ENCODE measurements at places on chromosomes 11 and 22.

- DNase-seq = no peak
These were observed 414.4 kb upstream of the CADM1 start for GRCh38 chr11:115918576-115918975.

DNA sequence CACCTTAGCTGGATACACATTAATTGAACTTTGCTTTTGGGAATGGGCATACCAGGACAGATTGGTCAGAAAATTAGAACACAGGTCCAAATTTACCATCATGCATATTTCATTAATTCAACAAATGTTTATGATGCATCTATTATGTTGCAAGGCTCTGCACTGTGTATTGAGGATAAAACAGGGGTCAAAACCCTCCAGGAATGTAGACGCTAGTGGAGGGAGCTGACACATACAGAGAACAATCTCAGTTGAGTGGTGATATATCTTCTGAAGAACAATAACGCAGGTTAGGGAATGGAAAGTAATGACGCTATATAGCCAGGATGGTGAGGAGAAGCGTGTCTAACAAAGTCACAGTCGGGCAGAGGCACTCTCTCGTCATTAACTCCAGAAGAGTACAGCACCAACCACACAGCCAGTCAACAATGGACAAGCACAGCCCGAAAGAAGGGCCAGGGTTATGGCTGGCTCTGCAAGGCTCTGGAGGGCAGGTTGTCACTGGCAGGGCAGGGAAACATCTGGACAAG lies 3.8 kb downstream of the FLI1 start:
- DNase-seq = no peak

DNA sequence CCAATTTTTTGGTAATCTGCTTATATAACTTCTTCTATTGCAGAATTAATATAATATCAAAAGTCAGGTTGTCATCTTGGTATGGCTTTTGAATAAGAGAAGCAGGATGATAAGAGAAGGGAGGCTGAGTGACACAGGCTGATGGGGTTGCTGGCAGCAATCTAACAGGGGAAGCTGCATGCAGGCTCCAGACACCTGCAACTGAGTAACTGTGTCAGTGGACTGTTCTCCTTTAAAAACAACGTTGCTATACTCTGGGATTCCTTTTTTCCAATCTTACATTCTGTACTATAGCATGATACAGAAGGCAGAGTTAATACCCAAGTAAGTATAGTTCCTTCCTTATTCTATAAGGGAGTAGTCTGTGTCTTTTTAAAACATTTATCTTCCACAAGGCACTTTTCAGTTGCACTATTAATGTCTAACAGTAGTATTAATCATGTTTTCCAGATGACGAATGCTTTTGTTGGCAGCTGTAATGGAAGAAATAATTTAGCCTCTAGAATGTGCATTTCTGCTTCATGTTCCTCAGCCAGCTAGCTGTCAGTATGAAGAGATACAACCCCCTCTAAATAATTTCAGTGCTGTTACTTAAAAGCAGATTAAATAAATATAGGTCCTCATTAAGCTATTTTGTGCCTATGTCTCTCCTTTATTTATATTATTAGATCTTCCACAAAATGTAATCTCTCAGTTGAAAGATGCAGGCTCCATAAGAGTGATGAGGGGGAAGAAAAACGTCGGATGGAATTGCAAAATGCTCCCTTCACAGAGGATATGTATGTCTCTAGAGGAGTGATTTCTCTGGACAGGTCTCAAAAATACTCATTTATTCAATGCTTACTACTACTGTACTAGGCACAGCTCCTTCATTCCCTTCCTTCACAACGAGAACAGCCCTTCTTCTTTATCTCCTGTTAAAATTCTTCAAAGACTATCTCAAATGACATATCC lies 50.8 kb downstream of the ATG16L2 start:
- DNase-seq = no peak

DNA sequence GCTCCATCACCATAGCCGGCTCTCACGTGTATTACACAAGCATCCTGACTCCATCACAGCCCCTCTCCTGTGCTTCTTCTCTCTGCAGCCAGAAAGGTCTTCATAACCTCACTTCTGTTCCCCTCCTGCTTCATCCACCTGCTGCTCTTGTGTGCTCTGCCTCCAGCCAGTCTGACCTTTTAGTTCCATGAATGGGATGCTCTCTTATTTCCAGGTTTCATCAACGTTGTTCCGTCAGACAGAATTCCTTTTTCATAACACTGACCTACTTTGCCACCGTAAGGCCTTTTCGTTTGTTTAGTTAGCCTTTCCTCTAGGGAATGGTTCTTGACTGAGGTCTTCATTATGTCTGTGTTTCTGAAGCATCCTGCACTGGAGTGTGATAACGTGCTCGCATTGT lies 18.8 kb downstream of the GRAMD1B start:
- DNase-seq = peak; percentile 27

- no peak for DNase-seq
These were observed 682 bp downstream of the ATM start for GRCh38 chr11:108223348-108224149.

- DNase-seq = no peak
These were observed 19.1 kb downstream of the TNRC6B start for GRCh38 chr22:40196628-40197360.

GRCh38 chr11:74019860-74020259 lies 11.0 kb upstream of the UCP3 start:
- no peak for DNase-seq

DNA sequence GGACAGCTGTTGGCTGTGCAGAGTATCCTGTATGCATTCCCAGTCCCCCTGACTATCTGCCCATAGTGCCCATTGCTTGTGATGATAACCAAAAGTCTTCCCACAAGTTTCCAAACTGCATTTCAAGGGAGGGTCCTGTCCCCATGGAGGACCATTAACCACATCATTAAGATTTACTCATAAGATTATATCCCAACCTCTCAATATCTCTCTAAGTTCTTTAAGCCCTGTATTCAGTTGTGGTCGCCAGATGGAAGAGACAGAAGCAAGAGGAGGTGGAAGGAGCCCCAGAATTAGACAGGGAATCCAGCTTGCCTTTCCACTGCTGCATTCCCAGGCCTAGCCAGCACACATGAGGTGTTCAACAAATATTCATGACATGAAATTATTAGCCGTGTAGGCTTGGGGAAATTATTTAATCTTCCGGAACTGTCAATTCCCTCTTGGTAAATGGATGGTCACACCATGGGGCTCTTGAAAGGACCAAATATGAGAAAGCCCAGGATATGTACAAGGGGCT lies 42.6 kb upstream of the TIMP3 start:
- DNase-seq = no peak

DNA sequence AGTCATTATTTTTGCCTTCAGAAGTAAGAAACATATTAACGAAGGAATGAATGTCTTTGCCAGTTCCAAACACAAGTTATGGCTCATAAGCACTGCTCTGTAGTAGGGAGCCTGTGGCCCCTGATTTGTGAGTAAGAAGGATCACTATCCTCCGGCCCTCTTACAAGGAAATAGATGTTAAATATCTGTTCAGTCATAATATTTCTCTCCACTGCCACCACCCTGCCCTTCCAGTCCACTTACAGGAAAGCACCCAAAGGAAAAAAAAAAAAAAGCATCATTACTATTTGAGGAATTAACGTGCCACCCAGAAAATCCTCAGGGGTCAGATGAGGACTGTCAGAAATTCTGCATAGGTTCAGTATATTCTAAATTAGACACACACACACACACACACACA lies 123.4 kb downstream of the ETS1 start:
- no peak for DNase-seq

DNA sequence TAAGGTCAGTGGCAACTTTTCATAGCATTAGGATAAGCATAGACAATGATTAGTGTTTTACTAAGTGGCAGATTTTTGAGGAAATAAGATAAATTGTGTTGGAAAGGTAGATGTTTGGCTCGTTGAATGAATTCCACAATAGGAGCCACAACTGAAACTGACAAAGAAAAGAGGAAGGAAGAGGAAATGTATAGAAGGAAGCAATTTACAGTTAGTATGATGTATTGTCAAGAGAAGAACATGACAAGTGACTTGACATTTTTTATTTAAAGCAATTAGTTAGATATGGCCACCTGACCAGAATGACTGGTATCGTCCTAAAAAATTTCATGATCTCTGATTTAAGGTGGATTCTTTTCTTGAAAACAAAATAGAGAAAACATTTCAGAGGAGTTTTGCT lies 3.1 kb upstream of the RAG2 start:
- DNase-seq = no peak

GRCh38 chr11:70507466-70508230 lies 109.3 kb downstream of the CTTN start:
- DNase-seq = no peak

GRCh38 chr11:67437082-67437808 lies at the start of gene PTPRCAP:
TSS of gene PTPRCAP (minus strand) at chr11:67437682. CDS start at chr11:67437619, 63 bp downstream.
- DNase-seq = no peak

DNA sequence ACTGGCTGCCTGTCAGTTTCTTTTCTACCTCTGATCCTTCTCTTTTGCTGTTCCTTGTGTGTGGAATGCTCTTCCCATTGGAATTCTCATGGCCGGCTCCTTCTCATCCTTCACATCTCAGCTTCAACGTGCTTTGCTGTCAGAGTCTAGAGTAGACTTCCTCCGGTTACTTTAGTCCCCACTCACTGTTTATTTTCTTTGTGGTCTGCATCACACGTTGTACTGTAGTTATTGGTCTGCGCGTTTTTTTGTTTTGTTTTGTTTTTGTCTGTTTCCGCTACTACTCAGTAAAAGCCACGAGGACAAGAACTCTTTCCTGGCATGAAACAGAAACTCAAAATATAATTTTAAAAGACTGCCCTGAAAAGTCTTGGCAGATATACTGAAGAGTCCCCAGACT lies 121.3 kb upstream of the SEZ6L start:
- DNase-seq = no peak

- no peak for DNase-seq
These were observed 8.1 kb downstream of the YWHAH start for GRCh38 chr22:31952472-31952871.

- DNase-seq = no peak
These were observed 347.9 kb downstream of the DLG2 start for GRCh38 chr11:85279267-85279666.

DNA sequence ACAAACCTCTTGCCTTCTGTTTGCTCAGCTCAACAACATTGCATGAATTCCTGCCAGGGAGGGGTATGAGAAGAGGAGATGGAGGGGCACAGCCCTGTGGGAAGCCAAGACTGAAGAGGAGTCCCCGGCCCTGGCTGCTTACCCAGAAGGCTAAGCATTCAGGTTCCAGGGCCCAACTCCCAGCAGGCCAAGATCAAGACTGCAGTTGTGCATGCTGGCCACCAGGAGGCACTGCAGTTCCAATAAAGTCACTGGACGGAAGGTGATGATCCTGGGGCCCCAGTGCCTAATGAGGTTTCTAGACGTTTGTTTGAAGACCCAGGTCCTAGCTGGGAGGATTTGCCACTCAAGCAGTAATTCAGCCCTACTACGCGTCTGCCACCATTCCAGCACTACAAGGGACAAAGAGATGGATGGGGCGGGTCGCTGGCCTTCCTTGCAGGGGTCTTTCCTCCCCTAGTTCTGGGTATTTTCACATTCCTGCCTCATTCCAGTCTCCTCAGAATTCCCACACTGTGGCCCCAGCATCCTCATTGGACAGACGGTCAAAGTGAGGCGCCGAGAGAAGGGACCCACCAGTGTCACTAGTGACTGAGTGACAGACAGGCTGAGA lies 23.6 kb downstream of the ALX4 start:
- DNase-seq = peak; percentile 44

DNA sequence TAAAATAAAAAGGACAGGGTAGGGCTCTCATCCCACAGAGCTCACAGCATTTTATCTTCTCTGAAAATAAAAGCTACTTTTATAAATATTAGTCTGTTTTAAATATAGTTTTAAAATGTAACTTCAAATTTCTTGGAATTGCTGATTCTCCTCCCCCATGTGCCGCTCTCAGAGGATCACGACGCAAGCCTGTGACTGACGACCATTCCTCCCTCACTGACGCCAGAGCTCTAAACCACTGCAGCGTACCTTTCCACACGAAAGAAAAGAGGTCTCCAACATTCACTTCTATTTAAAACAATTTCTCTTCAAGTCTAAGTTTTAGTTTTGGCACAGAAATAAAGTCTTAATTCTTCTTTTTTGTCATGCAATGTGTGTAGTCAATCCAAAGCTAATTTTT lies 9.3 kb downstream of the TOLLIP start:
- no peak for DNase-seq

GRCh38 chr22:24209687-24210086 lies 28.4 kb downstream of the SUSD2 start:
- DNase-seq = no peak

- no peak for DNase-seq
These were observed 17.4 kb downstream of the AMOTL1 start for GRCh38 chr11:94785509-94785908.

GRCh38 chr11:78662811-78663210 lies 88.1 kb upstream of the NARS2 start:
- DNase-seq = no peak

DNA sequence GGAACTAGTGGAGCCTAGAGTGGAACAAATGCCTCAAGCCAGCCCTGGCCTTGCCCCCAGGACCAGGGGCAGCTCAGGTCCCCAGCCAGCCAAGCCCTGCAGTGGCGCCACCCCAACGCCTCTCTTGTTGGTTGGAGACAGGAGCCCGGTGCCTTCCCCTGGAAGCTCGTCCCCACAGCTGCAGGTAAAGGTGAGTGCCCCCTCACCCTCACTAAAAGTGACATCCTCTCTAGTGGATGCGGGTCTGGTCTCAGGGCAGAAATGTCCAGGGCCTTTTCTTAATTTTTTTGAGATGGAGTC lies 21.5 kb downstream of the MICALL1 start:
- no peak for DNase-seq

- DNase-seq = no peak
These were observed 701.6 kb downstream of the KCNA4 start for GRCh38 chr11:29315275-29315674.
